ENCODE measurements at places on chromosomes 5 and 9.

GRCh38 chr9:20292002-20292401, 330.3 kb downstream of the MLLT3 start:
- DNase-seq: no peak

DNA sequence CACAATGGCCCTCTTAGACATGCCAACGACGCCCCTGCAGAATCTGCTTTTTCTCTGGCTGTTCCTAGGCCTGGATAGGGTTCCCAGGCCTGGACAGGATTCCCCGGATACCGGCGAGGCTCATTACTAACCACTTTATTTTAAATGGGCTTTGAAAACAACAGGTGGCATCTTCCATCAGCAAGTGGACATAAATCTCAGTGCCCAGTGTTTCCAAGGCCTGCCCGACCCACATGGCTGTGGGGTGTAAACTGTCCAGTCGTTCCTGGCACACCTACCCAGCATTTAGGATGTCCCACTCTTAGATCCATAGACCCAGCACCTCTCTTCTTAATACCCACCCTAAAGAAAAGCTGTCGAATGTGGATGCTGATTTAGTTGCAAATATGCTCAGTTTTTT, 896 bp downstream of the CMBL start:
- DNase-seq: no peak

GRCh38 chr5:119373449-119373858, 17.6 kb downstream of the TNFAIP8 start:
- DNase-seq: no peak

GRCh38 chr9:105243015-105243686, 1.3 kb upstream of the SLC44A1 start:
- DNase-seq: no peak

DNA sequence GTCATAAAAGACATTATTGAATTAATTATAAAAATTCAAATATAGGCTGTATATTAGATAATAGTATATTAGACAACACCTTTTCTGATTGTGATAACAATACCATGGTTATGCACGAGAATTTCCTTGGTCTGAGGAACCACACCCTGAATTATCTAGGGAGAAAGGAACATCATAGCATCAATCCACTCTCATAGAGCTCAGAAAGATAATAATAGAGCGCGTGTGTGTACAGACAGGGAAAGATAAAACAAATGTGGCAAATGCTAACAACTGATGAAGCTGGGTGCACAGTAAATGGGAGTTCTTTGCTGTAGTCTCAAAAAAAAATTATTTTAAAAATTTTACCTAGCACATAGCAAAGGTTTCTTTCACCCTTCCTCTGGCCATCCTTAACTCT, 143.5 kb downstream of the CDK5RAP2 start:
- DNase-seq: no peak

DNA sequence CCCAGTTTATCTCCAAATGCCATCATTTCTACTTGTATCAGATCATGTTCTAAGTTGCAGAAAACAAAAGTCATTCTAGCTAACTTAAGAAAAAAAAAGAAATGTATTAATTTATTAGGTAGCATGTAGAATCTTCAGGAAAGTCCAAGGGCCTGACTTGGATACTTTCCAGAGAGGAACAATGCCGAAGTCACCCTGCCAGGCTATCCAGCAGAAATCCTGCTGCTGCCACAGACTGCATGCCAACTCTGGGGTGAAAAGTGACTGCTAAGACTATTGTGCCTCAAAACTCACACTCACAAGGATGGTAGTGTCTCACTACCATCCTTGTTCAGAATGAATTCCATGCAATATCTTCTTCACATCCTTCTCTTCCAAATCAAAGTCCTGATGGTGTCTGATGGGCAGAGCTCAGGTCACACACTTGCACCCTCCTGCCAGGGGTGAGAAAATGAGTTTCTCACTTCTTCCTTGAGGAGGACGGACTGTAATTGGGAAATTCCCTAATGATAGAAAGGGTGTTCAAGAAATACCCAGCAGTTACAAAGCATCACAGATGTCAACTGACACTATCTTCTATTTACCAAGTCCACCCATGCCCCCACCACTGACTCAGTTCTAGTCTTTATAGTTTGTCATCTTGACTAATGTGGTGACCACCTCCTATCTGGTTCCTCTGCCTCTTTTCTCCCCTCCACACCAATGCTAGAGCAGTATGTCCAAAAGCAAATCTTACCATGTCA, 279.4 kb downstream of the CWC27 start:
- no peak for DNase-seq
